ENCODE measurements at places on chromosomes 1 and 21.

GRCh38 chr1:7613106-7613850, 157.8 kb upstream of the VAMP3 start:
- no peak for DNase-seq

DNA sequence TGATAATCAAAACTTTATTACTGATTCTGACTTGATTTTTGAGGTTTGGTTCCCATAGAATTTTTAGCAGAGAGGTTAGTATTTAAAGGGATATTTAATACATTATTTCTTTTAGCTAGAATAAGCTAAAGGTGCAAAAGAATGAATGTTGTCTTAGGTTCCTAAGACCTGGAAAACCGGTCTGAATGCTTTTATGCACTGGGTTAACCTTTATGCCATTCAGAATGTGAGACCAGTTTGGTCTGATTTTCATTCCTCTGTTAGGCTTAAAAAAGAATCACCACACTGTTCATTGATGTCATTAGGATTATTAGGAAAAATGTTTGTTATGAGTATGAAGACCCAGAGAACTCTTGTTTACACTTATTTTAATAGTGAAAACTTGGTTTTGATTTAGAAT, 30.1 kb downstream of the RAP1A start:
- DNase-seq: no peak

GRCh38 chr1:209454340-209454994, 129.0 kb upstream of the CAMK1G start:
- no peak for DNase-seq

GRCh38 chr1:98306517-98307089, 354.9 kb upstream of the SNX7 start:
- no peak for DNase-seq

GRCh38 chr1:69055194-69055593, 512.5 kb upstream of the LRRC7 start:
- no peak for DNase-seq

- no peak for DNase-seq
These were observed 53.9 kb downstream of the CYYR1 start for GRCh38 chr21:26519142-26519541.

Measured in CD4-positive, alpha-beta T cell treated with Interleukin-6 at 100 ng/mL for 8 hours (primary cell).